ENCODE measurements at places on chromosomes 7 and 10.

- DNase-seq, result no peak
Observed at GRCh38 chr10:78134773-78135306, 101.2 kb downstream of the RPS24 start.

GRCh38 chr10:90977162-90977854 lies 56.4 kb upstream of the ANKRD1 start:
- no peak for DNase-seq

GRCh38 chr7:33698692-33699128 lies 206.6 kb upstream of the BMPER start:
- DNase-seq, result no peak

DNA sequence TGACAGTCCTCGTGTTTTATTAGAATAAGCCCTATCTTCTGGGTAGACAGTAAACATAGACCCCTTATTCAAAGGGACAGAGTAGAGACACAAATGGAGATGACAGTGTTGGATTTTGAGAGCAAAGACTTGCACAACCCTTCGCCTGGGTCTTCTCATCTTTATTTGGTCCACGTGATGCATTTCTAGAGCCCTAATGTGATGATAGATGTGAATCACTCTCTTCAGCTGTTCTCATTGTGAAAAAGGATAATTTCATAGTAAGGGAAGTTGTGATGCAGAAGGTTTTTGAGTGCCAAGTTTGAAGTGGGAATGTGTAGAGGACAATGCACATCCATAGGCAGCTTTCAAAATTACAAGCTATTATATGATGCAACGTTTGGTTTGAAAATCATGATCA lies 86.3 kb downstream of the CREB5 start:
- no peak for DNase-seq

DNA sequence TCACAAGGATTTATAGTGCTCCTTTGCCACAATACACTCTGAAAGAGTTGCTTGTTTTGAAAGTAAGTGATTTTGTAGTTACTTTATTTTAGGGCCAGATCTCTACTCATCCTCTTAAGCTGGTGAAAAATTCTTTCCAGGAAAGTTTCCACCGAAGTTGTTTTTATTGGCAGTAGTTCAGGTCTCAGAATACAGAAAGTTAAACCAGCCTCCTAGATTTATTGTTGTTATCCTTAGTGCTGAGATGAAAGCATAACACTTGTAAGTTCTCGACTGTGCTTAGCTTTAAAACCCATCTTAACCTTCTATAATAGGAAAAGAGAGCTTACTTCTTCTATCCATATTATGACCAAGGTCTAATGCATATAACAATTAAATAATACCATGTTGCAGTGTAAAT lies 5.5 kb downstream of the AP3M1 start:
- DNase-seq, result no peak

- DNase-seq, result no peak
Observed at GRCh38 chr7:106317971-106318370, 33.2 kb upstream of the NAMPT start.

- DNase-seq, result no peak
Observed at GRCh38 chr7:155568842-155569494, 22.6 kb upstream of the CNPY1 start.

DNA sequence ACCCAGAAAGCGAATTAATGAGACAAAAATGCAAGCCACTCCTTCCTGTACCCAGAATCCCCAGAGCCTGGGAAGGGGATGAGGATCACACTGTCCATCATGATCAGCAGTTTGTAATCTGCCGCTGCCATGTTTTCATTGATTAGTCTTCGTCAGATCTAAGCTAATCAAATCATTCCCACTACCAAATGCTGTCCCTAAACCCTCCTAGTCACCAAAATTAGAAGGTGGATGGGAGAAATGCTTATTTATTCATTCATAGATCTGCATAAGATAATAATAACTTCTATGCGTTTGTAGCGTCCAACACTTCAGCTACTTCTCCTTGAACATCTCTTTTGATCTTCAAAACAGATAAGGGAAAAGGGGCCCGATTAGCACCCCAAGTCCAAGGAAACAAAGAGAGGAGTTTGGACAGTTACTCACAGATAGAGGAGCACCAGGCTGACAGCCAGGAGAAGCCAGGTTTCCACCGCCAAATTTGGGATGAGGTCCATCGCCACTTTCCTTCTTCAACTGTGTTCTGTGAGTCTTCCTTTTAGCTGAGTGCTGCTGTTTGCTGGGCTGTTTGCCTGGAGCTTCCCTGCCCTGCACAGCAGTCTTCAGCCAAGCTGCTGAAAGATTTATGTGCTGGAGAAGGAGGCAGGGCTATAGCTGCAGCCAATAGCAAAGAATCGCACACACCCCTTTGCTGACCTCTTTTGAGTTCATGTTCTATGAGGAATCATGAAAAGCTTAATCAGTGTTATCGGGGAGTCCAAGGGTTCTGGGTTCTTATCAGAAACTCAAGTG lies at the start of gene CYP3A5:
CYP3A5 (minus strand) TSS at position 597 of the 792 bp plus-strand sequence; CDS start at position 497, 100 bp downstream.
- no peak for DNase-seq

- no peak for DNase-seq
Observed at GRCh38 chr10:131485732-131486131, 174.2 kb upstream of the TCERG1L start.

GRCh38 chr10:93463723-93464476 lies 18.2 kb downstream of the MYOF start:
- DNase-seq, result no peak

DNA sequence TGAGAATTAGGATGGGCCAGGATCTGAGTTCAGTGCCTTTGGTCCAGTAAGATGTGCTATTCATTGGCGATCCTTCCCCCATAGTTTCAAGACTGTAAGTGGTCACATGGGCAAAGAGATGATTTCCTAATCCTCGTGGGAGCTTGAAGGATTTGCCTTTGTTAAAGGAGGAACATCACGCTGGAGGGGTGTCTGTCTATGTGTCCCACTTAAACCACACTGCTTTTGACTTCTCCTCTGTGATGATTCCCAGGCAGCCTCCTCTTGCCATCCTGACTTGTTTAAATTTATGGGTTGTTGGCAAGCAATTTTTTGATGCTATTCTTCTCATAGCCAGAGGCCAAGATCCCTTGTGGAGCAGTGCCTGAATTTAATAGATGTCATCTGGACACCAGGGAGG lies 154.0 kb downstream of the TCF7L2 start:
- no peak for DNase-seq

GRCh38 chr10:97851341-97852001 lies 1.8 kb downstream of the GOLGA7B start:
- DNase-seq, result no peak

DNA sequence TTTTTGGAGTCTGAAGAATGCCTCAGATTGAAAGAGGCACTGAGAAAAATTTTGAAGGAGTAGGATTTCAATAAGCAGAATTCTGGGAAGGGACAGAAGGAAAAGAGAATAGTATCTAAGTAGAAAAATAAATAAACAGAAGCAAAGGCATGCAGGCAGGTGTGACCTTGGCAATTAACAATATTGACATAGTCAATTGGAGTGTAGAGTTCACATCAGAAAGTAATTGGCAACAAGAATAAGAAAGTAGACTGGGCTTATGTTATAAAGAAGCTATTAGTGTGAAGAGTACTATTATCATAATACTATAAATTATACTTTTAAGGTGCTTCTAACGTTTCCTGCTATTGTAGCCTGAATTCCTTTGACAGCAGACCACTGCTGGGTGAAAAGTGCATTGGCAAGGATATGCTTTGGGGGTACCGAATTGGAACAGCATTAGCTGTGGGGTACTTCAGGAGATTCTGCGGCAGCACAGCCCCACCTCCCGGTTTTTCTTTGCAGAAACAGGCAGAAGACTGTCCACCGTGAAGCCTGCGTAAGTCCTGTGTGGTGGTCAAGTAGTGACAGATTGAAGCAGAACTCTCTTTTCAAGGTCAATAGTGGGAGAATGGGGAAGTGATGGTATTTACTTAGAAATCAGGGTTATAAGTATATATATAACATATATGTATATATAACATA lies 357.0 kb downstream of the THSD7A start:
- DNase-seq, result no peak

DNA sequence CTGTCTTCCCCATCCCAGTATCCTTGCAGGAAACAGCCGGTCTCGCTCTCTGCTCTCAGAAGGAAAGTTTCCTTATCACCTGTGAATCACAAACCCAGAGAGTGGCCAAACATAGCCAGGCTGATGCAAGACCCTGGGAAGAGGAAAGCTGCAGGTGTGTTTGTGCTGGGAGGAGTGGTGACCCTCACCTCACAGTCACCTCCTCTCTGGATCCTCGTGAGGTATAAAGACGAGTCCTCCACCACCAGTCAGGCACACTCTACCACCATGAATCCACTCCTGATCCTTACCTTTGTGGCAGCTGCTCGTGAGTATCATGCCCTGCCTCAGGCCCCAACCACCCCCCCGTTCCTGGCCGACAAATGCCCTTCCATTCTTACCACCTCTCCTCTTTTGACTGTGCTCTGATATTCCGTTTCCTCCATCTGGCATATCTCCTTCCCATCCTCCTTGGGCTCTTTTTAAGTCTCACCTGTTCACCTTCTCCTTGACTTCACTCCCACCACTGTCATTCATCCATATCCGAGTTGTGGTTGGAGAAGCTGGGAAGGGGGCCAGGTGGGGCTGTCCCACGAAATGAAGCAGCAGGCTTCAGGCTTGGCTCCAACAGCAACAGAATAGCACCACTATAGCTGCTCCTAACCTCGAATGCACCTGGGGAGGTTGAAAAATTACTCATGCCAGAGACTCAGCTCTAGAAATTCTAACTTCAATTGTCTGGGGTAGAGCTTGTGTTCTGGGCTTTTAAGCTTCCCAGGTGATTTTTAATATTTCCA lies at the start of gene PRSS1:
PRSS1 (plus strand) TSS at position 255 of the 776 bp plus-strand sequence; CDS start at position 268, 13 bp downstream.
- DNase-seq, result no peak

DNA sequence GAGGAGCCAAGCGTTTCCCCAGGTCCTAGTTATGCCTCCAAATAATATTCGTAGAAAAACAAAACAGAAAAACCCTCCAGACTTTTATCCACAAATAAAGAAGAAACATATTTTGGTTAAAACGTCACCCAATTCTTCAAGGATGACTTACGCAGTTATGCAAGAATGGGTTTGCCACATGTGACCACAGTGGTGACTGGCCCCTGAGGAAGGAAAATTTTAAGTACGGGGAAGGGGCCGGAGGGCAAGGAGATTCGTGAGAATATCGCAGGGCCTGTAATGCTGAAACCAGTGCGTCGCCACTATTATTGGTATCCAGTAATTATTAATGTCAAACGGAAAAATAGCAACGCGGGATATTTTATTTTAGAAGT lies 537 bp upstream of the MRPS24 start:
- no peak for DNase-seq

DNA sequence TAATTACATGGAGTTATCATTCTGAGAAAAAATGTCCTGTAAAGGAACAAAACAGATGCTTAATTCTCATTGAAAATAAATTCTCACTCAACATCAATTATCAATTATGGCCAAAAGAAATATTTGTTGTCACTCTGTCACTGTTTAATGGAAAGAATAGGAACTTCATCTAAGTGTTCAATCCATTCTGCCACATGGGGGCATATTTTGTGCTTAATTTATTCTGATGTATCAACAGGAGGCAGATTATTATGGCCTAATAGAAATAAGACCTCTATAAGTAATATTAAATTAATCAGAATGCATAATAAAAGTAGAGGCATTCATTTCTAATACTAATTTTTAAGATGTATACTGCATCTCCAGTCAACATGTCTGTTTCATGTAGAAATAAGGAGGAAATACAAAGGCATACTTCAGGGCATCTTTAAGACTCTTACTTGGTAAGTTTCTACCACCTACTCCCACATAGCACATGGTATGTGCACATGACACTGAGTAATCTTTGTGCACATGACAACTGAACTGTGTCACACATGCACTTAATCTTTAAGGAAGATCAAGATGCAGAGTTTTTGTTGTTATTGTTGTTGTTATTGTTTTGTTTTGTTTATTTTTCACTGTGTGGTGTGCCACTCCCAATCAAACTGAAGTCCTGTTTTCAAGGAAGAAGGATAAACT lies 420.4 kb upstream of the SEMA3A start:
- no peak for DNase-seq

DNA sequence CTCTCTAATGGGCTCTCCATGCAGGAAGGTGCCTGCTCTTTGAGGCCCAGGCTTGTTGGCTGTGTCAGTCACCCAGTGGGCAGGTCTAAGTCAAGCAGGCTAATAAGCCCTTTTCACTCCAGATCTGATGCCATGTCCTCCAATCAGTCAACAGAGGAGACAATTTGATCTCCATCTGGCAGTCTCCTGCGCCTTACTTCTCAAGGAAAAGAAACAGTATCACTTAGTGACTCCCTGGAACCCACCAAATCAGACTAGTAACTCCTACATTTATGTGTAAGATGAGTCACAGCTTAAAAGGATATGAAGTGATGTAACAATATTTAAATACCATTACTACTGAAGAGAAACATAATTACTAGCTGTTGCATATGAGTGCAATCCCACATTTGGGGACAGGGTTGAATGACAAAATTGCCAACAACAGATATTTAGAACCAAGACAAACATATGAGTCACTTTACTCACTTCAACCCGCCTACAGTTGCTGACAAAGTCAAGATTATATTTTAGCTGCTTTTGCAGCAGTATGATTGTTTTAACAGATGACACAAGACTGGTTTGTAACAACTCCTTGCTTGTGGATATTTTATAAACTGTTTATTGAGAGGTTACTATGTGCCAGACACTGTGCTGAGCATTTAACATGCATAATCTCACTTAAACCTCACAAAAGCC lies 72.1 kb downstream of the USP6NL start:
- DNase-seq, result no peak

GRCh38 chr7:73567846-73568685 lies 10.3 kb downstream of the TBL2 start:
- DNase-seq, result no peak

GRCh38 chr10:46094931-46095750 lies 49.1 kb upstream of the MSMB start:
- no peak for DNase-seq

DNA sequence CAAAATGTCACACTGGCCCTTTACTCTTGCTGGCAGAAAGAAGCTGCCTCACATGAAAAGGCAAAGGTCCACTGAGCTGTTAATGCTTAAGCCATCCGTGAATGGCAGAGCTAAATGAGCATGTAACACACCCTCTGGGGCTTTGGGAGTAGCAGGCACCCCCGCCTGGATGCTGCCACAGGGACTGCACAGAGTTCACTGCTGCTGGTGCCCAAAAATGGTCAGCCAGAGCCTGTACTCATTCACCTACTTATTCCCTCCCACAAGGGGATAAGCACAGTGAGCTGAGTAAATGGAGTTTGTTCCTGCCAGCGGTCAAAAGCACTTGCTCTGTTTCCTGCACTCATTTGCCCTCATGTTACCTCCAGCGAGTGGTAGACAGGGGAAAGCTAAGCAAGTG lies 374.0 kb upstream of the STEAP1 start:
- DNase-seq, result no peak

DNA sequence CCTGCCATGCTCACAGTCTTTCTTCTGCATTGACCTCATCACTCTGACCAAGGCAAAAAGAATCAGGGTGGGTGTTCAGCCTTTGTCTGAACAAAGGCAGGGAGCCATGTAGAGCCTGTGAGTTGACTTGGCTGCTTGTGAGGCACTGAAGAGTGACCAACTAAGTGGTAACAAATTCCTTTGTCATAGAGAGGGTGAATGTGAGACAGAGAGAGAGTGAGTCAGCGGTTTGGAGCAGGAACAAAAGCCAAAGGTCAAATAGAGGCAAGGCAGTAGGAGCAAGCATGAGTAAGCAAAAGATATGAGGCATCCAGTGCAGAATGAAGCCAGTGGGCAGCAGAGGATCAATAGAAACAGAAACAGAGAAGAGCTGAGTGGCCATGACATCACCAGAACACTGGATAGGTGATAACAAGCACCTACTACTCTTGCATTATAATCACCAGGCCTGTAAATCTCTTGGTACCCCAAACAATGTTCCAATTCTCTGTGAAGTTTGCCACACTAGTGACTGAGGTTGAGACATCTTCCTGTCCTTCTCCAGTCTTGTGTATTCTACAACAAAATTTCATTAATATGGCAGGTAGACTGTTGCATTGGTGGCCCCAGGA lies 116.2 kb upstream of the LAMB4 start:
- no peak for DNase-seq

GRCh38 chr10:90227217-90227656 lies 525.8 kb downstream of the KIF20B start:
- DNase-seq, result no peak
